ENCODE measurements at places on chromosomes 3 and 15. TPM values are rescaled to one million over a fixed set of nuclear protein-coding genes. Genes with fewer than 3 reads are reported as not detected.

The DAZL gene
- total RNA-seq: not detected

The WDR93 gene
- total RNA-seq: not detected

DNA sequence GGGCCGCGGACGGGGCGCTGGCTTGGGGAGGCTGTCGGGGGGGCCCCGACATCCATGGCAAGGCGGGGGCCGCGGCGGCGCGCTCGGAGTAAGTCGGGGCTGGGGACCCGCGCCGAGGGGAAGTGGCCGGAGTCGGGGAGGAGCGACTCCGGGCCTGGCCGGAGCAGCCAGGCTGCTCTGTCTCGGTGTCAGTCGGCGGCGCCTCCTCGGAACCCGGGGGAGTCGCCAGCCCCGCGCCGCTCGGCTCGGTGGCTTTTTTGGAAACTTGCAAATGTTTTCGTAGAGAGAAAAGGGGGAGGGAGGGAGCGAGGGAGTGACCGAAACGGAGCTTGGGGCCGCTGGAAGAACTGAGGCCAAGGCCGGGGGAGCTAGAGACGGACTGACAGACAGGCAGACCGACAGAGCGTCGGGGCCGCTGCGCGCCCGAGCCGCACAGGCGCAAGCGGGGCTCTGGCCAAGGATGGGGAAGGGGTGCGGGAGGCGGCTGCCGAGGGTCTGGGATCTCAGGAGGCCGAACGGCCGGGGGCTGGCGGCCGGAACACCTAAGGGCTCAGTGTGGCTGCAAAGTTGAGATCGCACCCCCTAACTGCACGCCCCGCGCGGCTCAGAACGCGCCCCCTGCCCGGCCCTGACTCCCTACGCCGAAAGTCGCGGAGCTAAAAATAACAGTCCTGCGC is 5.0 kb downstream of the PTH1R start:
- no peak overlapping the region for H3K27ac ChIP-seq
- no peak for DNase-seq
- peaks cover 8% of the 10 kb centered on the region for H3K4me1 ChIP-seq
- peak overlapping the region; percentile 65 for H3K4me3 ChIP-seq
- H3K36me3 ChIP-seq: no peaks in the 10 kb centered on the region

DNA sequence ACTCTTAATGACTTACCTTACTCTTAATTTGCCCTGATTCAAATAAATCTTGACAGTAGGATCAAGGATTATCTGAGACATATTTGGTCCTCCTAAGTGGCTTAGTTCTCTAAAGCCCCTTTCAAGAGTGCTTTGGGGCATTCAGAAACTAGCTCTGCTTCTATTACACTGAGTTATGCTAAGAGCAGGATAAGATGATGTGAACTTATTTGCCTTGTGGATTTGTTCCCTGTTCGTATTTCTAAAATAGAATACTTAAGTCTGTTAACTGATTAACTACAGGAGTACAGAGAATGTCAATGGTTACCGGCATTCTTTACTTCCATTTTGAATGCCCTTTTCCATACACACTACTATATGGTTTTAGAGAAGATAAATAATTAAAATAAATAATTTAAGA is 14.8 kb upstream of the FRMD4B start:
- peaks cover 7% of the 10 kb centered on the region for H3K36me3 ChIP-seq
- no peak for DNase-seq
- peaks cover 19% of the 10 kb centered on the region for H3K27me3 ChIP-seq
- no peaks in the 10 kb centered on the region for H3K4me1 ChIP-seq
- no peak overlapping the region for H3K27ac ChIP-seq

GRCh38 chr15:55343168-55343567 is 24.1 kb downstream of the PIGB start:
- DNase-seq: no peak
- peaks cover 10% of the 10 kb centered on the region for H3K36me3 ChIP-seq
- no peaks in the 10 kb centered on the region for H3K27me3 ChIP-seq
- no peaks in the 10 kb centered on the region for H3K4me1 ChIP-seq

DNA sequence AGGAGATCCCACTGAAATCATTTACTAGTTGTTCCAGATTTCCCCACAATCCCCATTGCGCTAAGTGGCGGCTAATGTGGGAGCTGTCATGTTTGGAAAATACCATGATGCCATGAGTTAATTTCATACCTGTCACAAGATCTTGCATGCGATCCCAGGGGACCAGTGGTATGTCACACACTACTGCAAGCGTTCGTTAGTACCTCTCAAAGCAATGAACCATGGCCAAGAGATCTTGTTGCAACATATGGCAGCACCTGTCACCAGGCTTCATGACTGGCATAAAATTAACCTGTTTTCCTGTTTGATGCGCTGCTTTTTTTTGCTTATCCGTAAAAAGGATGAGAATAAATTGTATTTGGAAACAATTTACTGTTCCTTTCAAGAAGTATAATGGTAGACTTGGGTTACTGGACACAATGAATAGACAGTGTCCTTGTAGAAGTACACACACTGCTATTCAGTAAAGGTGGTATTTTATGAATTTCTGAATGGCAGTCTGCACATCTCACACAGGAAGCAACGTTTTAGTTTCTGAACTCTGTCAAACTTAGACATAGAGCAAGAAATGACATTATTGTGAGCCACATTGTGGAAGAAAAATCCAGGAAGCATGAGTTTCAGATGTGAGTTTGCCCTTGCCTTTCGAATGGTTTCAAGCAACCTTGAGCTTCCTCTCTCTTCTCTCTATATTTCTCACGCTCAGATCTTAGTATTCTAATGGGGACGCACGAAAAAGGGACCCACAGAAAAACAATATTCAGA is 81.9 kb downstream of the CHL1 start:
- H3K27ac ChIP-seq: no peak overlapping the region
- H3K27me3 ChIP-seq: no peaks in the 10 kb centered on the region
- no peak for DNase-seq
- H3K4me1 ChIP-seq: peaks cover 32% of the 10 kb centered on the region
- H3K36me3 ChIP-seq: no peaks in the 10 kb centered on the region
